ENCODE measurements at places on chromosomes 3 and 15.

- DNase-seq: no peak
Observed at GRCh38 chr3:131224886-131225550, 156.6 kb upstream of the NUDT16 start.

DNA sequence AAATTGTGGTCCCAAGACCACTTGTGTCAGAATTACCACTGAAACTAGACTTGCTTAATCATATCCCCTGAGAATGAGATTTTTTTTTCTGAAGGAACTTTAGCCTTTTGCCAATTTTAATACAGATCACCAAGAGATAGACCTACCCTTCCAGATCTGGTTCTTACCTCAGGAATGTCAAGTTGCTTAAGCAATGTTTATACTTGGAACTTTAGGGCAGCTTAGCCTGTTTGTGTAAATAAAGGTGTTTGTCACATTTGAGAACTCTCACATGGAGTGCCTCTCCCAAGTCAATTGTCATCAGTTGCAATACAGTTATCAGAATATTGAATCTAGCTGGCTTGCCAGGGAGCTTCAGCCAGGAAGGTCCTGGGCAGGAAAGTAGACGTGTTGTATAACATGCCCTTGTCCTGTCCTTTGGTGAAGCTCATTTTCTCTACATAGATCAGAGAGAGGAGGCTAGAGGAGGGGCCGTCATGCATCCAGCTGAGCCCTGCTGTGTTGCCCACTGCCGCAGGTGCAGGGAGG, 3.9 kb downstream of the GPD1L start:
- DNase-seq: no peak

DNA sequence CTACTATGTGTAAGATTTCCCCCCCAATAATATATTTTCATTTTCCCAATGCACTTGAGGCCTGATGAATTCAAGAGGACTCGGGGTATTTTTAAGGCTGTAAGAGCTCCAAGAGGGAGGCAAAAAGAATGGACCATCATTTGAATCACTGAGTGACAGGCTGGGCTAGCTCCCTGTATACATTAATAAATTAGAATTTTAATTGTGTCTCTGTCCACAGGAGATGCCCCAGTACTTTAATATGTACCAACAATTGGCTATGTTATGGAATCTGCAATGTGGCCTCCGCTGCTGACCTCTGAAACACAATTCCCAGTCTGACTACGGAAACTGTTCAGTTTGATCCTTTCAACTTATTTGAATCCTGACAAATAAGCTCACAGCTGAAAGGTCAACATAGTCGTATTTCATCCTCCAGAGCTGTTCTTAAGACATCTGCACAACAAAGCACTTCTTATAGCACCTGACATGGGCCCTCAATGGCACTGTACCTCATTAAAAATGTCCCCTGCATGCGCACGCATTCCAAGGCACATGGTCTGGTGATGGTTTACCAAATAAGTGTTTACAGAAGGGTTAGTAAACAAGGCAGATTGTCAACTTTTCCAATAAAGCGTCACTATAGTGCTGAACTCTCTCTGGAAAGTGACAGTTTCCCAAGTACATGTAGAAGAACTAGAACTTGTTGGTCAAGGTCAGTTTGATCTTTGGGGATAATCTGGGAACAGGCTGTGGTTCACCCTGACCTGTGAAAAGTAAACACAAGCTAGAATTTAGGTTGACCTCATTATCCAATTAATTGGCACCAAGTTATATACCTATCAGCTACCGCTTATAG, 472.9 kb downstream of the FOXP1 start:
- DNase-seq: no peak

GRCh38 chr3:58334506-58334884, 1.8 kb downstream of the PXK start:
- no peak for DNase-seq

DNA sequence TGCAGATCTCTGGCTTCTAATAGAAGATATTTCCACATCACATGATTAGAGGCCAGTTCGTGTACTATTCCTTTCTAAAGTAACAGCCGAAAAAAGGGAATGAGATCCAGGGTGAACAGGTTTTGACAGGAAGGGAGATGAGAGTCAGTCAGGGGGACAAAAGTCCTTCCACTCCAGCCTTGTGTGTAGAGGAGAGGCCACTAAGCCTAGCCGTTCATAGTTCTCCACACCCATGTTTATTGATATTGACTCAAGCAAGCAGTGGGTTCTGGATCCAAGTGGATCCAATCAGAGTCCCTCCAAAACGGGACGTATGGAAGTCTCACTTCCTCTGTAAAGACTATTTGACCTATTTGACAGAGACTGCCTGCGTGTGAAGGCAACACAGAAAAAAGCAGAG, 80.4 kb upstream of the LRIG1 start:
- no peak for DNase-seq

DNA sequence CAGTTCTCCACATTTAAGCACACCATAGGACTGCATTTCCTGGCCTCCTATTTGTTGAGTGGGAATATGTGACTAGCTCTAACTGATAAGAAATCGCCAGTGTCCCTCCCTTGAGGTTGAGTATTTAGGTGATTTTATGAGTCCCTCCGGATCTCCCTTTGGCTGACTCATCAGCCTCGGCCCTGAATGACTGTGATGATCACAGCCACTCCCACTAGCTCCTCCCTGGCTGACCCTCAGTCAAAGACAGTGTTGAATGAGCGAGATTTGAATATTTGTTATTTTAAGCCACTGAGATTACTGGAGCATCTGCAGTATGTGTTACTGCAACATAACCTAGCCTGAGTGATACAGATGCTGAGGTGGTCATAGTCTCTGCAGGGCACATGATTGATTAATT, 515.3 kb downstream of the EPHB1 start:
- DNase-seq: no peak

DNA sequence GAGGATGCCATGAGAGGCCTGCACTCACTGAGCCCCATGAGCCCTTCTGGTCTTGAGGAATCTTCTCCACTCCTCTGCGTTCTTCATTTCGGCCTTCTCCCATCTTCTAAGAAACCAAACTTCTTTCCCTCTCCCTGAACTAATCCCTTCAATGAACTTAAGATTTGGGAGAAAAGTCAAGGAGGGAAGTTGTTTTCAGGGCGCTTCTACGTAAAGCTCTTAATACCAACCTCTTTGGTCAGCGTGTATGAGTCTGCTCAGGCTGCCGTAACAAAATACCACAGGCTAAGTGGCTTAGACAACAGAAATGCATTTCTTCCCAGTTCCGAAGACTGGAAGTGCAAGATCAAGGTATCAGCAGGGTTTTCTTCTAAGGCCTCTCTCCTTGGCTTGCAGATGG, 13.8 kb upstream of the PSMD6 start:
- no peak for DNase-seq

- peak; percentile 67 for DNase-seq
Observed at GRCh38 chr15:81939604-81940440, 106.0 kb downstream of the MEX3B start.

DNA sequence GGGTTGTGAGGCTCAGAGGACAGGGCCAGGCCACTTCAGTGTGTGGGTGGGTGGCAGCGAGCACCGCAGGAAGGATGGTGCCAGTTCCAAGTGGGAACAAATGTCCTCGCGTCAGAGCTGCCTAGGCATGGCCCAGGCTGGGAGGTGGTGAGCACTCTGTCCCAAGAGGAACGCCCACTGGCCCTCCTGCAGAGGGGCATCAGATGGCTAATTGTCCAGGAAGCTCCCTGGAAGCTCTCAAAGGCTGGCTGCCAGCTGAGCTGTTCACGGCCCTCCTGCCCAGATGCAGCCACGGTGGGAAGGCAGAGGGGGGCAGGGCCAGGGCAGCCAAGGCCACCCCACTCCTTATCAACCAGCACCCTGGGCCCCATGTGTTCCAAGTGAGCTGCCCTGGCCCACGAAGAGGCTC, 55.2 kb downstream of the IQSEC1 start:
- no peak for DNase-seq

- DNase-seq: no peak
Observed at GRCh38 chr15:49606594-49606993, 14.0 kb downstream of the FAM227B start.

DNA sequence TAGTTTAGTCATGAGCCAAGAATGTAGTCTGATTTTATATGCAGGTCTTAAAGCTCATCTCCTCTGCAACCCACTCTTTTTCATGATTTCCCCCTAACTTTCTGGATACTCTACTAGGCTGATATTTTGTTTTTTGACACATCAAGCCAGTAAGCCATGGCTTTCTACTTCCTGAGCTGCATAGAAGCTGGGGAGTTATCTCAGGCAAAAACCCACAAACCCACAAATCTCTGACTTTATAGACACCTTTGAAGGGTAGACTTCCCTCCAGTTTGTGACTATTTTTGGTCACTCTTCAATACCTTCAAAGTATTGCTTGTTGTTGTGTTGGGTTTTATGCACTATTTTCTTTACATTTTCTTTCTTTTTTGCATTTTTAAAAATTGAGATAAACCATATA, 28.6 kb downstream of the TMEM202 start:
- no peak for DNase-seq

GRCh38 chr15:62795700-62796695, 246.5 kb upstream of the TPM1 start:
- DNase-seq: no peak

DNA sequence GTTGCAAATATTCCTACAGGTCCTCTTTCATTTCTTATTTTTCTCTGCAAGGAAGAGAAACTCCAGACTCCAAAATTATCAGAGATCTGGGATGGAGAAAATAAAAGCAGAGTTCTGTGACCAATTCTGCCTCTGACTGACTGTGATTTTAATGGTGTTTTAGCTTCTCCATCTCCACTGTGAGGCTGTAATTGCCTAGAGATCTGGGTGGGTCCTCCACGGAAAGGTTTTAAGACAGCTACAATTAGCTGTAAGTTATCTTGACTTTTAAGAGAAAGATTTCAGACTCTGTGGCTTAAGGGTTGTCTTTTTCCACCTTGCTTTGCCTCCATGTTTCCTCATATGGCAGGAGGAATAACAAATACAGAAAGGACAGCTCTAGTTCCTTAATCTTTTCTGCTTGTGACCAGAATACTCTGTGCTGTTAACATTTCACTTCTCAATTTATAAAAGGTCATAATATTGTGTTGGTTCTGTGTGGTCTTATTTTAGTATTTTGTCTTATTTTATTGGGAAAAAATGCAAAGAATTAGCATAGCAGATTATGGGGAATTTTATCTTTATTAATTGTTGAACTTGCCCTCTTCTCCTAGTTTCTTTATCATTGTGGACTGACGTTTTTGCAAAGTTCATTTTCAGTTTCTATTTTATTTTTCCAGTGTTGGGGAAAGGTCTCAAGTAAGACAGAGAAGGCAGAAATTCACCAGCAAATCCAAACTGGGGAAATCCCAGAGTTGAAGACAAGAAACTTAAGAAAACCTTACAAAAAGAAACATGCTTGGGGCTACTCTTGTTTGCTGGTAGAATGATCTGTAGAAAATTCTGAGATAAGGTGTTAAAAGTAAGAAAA, 157.9 kb downstream of the RAP2B start:
- DNase-seq: peak; percentile 64

- DNase-seq: no peak
Observed at GRCh38 chr3:44208086-44208485, 33.6 kb upstream of the TOPAZ1 start.

DNA sequence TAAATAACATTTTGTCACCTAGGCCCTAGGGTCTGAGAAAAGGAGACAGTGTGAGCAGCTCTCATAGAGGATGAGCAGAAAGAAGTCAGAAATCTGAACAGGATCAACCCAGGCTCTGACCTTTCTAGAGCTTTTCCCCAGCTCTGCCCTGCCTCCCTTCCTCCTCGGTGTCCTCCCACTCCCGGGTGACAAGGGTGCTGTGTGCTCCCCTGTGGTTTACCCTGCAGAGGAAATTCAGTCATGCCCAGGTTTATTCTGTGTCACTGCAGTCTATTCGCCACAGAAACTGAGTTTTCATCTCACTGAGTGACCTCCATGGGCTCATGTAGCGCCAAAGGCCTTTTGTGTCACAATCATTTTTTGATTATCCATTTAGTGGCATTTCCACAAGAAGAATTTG, 76.6 kb downstream of the IL12A start:
- peak; percentile 83 for DNase-seq

- DNase-seq: no peak
Observed at GRCh38 chr15:51971032-51971374, 575 bp downstream of the LEO1 start.

GRCh38 chr3:64530434-64531049, 157.3 kb downstream of the ADAMTS9 start:
- DNase-seq: peak; percentile 28

GRCh38 chr3:175885231-175885766, 1026.2 kb downstream of the NAALADL2 start:
- DNase-seq: no peak

DNA sequence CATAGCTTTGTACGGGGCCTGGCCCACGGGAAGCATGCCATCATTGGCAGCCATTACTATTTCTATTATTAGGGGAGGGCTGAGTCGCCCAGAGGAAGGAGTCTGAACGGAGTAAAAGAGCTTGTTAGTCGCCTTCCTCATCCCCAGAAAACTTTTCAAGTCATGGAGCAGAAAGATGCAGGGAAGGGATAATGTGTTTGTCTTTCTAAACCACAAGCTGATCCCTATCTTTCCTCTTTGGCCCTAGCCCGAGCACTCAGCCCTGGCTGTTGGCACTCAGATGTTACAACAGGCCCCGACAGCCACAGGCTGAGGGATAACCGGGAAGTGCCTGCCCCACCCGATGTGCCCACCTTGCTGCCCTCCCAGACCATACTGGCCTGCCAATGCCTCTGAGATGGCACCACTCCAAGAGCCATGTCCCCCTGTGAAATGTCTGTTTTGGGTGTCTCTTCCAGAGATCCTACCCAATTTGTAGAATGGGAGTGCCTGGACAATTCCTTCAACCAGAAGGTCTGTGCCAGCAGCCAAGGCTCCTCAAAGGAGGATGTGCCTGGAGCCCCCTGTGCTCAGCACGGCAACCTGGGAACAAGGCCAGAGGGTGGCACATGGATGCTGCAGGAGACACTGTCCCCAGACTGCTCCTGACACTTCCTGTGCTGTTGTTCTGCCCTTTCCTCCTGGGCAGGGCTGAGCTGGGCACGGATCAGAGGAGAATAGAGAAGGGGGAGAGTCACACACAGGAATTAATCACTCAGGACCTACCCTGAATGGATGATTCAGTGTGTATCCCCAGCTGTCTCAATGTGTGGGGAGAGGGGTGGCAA, 10.8 kb downstream of the PAK6 start:
- DNase-seq: no peak

DNA sequence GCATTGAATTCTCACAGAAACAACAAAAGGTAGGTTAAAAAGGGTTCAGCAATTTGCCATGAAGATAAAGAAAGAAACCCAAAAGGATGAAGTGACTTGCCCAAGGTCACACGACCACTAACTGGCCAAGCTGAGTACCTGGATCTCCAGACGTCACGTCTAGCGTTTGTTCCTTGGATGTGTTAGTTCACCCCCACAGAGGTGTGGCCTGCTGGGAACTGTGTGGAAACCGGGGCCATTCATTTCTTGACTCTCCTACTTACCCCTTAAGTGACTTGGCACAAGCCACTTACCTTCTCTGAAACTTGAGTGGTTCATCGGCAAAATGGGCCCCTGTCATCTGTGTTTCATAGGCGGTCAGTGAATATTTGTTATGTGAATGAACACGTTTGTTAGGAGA, 244.3 kb upstream of the SLCO3A1 start:
- DNase-seq: no peak

- peak; percentile 95 for DNase-seq
Observed at GRCh38 chr3:192957441-192958021, 39.9 kb upstream of the MB21D2 start.
